Activated naive CD4-positive, alpha-beta T cell treated with anti-CD3 and anti-CD28 coated beads, Interleukin-2, amount 50 U/mL, for 72 hours (primary cell): ENCODE measurements at places on chromosomes 7 and 10. TPM values are rescaled to one million over a fixed set of nuclear protein-coding genes. Genes with fewer than 3 reads are reported as not detected.

GRCh38 chr10:121325490-121326231, 272.6 kb downstream of the FGFR2 start:
- no peak for DNase-seq

DNA sequence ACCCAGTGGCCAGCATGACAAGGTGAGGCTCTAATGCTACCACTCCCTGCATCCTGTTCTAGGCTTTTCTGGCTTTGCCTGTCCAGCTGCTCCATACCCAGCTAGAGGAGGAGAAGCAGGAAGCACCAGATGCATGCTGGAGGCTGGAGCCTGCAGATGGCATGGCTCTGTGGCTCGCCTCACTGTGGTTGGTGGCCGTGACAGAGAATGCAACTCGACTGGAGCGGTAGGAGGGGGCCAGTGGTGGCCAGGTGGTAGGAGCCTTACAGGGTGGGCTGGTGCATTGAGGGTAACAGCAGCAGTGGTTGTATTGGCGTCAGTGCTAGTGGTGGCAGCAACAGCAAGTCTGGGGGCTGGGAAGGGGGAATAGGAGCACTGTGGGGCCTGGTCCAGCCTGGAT, 128.6 kb downstream of the ZNF248 start:
- no peak for DNase-seq

DNA sequence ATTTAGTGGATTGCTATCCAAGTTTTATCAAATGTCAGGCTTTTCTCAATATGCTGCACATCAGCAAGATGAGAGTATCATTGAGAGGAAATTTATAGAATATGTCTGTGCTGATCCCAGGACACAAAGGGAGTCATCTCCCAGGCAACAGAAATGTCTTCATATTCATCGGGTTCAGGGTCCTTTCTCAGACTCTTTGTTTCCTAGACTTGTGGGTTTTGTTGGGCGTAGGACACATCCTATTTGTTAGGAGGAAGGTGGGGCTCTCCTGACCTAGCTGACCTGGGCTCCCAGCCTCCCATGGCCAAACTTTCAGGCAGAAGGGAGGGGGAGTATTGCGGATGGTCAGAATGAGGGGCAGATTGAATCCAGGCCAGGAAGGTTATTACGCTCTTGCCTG, 22.9 kb upstream of the NPS start:
- no peak for DNase-seq

Gene SNCG
- 1.7 TPM for total RNA-seq

DNA sequence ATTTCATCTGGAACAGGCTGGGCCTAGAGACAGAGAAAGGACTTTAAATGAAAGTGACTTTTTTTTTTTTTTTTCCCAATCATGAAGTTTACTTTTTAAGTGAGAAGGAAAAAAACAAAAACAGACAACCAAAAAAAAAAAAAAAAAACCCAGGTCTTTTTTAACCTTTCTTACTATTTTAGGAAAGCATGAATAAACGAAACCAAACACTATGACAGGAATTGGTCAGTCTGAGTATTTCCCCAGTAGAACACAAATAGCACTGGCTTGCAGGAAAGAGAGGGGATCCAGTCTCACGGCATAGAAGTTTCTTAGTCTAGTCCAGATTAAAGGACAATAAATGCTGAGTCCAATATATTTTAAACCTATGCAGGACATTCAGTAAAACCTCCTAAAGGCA, 180.5 kb upstream of the CCDC6 start:
- DNase-seq = no peak

DNA sequence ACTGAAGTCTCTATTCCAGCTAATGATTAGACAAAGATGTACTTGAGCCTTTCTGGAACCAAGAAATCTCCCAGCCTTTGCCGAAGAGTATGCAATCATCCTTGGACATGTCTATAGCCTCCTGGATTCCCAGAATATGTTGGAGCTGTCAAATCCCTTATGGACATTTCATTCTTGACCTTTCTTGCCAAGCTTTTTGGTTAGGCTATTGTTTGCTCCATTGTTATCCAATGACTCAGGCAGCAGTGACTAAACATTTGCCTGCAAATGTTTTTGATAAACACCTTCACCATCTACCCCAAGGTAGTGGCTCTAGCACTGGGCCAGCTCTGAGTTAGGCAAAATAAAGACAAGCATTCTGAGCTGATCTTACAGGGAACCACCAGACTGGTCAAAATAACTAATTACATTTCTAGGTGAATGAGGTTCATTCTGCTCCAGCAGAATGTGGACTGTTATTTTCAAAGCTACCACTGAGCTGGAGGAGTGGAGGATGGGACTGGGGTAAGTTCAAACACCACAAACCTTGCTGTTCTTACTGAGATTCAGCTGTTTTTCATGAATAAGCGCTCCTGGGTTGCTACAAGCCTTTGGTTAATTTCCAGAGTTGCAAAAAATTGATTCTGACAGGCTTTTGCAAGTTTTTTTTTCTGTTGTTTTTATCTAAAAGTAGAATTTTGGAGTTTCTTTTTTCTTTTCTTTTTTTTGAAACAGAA, 81.0 kb downstream of the TMEM270 start:
- no peak for DNase-seq

DNA sequence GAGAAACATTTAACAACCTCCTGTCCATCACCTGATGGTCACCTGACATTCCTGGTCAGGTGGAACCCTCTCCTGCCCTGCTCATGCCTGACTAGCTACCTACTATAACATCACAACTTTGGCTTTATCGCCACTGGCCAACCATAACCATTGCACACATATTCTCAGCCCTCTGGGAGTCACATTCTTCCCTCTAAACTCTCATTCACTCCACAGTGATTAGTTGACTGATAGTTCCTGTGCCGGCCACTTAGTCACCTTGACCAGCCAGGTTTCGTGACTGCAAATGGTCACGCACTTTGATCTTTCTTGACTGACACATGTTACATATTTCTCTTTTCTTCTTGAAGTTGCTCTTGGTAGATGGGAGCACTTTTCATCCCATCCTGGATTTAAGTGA, 50.1 kb downstream of the GNAI1 start:
- DNase-seq = no peak

Gene GARIN1A
- 1.1 TPM for total RNA-seq

DNA sequence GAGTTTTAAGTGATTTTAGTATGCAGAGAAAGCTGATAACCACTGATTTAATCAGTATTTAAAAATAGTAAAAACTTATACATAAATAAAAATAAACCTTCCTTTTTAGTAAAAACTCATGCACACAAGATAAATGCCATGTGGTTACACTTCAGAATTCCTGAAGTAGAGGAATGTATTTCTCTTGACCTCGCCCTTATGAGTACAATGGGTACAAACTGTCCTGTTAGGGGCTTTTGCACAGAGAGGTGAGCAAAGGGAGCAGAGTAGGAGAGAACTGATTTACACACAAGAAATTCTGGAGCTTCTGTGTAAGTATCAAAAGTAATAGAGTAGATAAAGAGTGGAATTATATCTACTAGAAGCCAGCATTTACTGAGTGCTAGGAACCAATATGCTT, 279.6 kb downstream of the PPP1R3A start:
- DNase-seq = no peak

DNA sequence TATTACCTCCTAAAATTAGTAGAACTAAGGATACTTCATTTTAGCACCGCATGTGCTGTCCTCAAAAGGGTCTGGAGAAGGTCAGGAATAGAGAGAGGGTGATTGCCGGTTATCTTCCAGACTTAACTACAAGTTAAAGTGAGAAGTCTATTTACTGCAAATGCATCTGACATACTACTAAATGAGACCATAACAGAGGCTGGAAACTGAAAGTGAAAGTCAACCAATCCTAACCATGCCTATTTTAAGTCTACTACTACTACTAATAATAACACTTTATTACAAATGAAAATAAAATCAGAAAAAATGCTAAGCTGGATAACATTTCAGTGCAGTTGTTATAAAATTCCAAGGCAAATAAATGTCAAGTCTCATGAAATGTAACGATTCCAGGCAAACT, 244.7 kb downstream of the KIF20B start:
- no peak for DNase-seq

DNA sequence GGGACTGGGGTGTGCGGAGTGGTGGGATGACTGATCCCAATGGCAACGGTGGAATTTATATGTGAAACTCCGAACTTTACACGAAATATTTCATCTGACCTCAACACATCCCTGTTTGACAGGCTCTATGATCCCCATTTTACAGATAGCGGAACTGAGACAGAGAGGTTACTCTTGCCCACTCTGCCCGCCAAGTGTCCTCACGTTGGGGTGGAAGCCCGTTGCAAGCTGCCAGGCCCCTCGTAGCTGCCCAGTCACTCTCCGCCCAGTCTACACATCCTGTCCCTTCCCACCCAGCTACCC, 397 bp upstream of the NFE2L3 start:
- DNase-seq = no peak

Gene ELN
- not detected for total RNA-seq

DNA sequence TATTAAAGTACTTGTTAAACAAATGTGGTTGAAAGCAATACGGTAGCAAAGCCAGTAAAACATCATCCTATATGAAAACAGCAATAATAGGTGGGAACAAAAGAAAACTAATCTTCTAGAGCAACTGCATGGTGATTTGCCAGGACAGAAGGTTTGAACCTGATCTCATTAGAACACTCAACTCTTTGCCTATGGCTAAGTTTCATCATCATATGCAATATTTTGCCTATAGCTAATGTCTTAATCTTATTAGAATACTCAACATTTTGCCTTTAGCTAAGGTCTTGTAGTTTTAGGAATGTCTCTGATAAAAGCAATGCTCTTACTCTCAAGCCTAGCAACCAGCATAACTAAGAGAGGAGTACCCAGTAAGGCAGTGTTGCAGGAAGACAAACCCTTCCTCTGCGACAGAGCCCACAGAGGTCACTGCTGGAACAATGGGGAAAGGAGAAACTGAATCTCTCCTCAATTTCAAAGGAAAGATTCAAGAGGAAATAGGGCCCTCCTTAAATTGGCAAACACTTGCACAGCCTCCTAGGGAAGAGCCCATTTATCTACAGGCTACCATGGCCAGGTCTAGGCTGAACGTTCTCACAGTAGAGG, 38.3 kb downstream of the CADPS2 start:
- no peak for DNase-seq

GRCh38 chr7:130356876-130357611, 12.4 kb downstream of the CPA5 start:
- no peak for DNase-seq

DNA sequence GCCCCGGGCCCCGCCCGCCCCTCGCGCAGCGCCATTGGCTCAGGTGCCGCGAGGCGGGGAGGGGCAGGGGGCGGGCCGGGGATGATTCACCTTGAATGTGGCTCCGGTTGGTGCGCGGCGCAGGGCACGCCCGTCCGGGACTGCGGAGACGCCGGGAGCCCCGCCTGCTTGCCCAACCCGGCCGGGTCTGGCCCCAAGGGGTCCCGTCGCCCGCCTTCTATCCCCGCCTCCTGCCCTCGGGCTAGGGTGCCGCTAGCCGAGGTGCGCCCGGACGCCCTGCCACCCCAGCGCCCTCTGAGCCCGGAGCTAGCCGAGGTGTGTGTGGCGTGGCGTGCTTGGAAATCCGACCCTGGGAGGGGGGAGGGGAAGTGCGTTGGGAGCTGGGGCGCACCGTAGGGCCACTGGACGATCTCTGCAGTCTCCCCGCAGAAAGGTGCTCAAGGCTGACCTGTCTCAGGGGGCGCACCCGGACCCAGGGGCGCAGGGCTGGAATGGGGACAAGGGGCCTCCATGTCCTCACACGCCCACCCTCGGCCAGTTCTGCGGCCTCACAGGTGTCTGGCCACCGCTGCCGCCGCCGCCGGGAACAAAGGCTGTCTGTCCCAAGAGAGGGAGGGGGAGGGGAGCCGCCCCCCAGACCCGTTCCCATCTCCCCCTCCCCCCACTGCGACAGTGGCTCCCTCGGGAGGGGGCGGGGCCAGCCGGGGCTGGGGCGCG, 168.9 kb downstream of the NRF1 start:
- DNase-seq = peak; percentile 67

DNA sequence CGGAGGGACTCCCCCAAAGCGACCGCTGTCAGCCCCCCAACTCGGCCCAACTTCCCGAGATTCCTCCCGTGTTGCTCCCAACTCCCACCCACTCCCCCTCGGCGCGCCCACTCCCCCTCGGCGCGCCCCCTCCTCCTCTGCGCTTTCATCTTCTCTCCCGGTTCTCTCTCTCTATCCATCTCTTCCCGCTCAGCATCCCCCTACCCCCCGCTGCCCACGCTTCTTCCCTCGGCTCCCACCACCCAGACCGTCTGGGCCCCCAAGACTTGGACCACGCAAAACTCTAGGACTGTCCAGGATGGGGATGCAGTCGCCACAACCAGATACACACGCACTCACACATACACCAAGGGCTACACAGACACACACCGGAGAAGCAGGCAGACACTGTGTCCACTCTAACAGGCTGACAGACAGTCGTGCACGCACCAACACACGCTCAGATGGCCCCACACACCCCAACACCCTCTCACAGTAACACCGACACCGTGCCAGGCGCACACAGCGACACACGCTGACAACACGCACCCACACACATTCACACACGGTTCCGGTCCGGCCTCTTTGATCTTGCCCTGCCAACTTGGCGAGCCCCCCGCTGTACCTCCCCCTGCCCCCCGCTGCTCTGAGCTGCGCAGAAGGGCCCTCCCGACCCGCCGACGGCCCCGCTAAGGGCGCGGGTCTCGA, 1.1 kb downstream of the GRID1 start:
- peak; percentile 31 for DNase-seq

DNA sequence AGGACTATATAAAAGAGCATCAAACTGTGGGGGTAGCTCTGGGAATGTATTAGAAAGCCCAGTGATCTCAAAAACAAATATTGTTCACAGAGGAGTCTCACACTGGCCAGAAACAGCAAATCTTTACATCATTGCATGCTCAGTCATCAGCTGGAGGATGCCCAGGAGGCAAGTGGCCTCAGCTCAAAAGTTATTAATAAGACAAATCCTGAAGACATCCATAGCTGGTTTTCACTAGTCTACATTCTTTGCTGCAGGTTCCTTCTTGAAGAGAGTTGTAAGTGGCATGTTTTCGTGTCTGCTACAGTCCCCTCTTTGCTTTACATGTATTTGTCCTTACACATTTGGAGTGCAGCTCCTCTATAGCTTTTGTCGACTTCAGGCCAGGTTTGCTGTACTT, 8.6 kb upstream of the CCDC7 start:
- DNase-seq = no peak

Gene ARHGEF35
- 4.6 TPM for total RNA-seq

- DNase-seq = no peak
Measured at GRCh38 chr7:148563583-148564274, 26.8 kb upstream of the C7orf33 start.

Gene CH25H
- total RNA-seq = not detected

Gene AS3MT
- total RNA-seq = not detected
